ENCODE measurements at places on chromosomes 7 and 10.
A peak's percentile ranks its signal among the peaks of the same experiment; 100 is the strongest.

DNA sequence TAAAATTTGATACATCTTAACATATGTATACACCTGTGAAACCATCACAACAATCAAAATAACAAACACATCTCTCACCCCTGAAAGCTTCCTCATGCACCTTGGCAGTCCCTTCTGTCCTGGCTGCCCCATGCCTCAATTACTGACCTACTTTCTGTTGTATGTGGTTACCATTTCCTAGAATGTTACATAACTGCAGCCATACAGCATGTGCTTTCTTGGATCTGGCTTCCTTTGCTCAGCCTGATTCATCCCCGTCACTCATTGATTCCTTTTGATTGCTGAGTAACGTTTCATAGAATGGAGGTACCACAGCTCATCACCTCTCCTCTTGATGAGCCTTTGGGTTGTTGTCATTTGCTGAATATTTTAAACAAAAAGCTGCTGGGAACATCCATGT is 165.3 kb downstream of the CELF2 start:
- no peak for DNase-seq

GRCh38 chr7:127594490-127594889 is 954 bp downstream of the FSCN3 start:
- DNase-seq: no peak

GRCh38 chr10:43282881-43283280 is 16.0 kb upstream of the RASGEF1A start:
- DNase-seq: no peak

DNA sequence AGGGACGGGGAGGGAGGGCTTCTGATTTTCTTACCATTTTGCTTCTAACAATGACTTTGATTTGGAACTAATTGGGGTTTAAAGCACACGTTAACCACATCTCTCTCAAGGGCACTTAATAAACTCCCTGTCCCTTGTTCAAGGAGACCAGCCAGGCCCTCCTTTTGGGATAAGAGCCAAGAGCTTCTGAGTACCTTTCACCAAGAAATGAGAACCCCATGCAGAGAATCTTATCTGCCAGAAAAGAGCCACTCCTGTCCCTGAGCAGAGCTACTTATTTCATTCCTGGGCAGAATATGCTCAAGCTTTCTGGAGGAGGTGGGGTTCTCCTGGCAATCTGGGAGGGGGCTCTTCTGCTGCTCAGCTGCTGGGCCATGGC is 574.6 kb downstream of the GALNT17 start:
- DNase-seq: no peak

DNA sequence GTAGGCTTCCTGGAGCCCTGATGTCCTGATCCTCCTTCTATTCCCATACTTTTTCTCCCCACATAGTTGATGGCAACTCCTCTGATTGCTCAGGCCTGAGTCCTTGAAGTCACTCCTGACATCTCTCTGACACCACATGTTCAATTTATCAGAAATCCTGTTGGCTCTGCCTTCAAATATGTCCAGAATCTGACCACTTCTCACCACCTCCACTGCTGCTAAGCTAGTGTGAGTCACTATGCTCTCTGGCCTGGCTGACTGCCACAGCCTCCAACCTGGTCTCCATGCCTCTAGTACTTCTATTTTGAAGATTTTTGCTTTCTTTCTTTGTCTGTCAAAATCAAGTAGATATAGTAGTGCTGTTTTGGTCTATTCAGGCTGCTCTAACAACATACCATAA is 53.0 kb downstream of the TMEM229A start:
- no peak for DNase-seq

GRCh38 chr10:14705548-14706230 is 69.0 kb downstream of the FAM107B start:
- DNase-seq: no peak

GRCh38 chr7:2566348-2566889 is 7.6 kb downstream of the IQCE start:
- no peak for DNase-seq

- no peak for DNase-seq
Observed at GRCh38 chr10:103820101-103821062, 35.0 kb downstream of the SH3PXD2A start.

DNA sequence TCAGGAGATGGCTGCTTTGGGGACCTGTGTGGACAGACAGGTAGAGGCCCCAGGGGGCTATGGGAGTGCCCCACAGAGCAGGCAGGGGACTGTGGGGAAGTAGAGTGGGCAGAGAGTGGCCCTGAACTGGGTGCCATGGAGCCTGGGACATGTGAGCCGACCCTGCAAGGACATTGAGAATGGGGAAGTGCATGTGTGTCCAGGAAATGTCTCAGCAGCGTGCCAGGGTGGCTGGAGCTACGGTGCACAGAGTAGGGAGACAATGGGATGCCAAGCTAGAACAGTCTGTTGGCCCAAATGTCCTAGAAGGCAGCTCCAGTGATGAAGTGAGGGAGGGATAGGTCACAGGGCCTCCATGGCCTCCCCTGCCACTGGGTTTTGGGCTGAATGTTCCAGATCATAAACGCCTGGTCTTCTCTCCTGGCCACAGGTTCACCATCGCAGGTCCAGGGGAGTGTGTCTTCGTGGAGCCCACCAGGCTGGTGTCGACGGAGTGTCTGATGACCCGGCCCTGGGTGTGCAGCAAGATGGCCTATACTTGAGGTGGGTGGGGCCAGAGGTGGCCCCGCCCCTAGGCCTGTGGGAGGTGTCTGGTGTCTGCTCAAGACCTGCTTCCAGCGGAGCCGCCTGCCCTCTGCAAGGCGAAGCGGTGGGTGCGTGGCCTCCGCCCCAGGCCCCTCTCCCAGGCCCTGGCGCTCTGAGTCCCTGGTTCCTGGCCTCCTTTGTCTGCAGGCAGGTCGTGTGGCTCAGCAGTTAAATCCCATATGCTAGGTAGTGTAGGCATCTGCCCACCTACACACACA is 20.5 kb downstream of the CLEC2L start:
- DNase-seq: no peak

GRCh38 chr7:22781230-22781711 is 41.4 kb downstream of the TOMM7 start:
- no peak for DNase-seq

DNA sequence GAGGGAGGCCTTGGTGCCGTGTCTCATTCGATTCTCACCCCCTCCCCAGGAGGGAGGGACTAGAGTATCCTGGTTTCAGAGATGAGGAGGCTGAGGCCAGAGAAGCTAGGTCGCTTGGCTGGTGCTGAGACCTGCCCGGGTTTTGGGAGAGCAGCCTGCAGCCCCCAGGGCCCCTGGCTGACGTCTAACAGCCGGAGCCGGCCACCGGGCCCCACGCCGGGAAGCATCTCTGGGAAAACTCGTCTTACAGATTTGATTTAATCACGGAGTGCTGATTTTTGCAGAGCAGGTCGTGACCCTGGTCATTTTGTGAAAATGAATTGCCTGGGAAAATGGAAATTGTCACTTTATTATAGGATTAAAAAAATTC is 97.5 kb downstream of the MICALL2 start:
- DNase-seq: no peak

DNA sequence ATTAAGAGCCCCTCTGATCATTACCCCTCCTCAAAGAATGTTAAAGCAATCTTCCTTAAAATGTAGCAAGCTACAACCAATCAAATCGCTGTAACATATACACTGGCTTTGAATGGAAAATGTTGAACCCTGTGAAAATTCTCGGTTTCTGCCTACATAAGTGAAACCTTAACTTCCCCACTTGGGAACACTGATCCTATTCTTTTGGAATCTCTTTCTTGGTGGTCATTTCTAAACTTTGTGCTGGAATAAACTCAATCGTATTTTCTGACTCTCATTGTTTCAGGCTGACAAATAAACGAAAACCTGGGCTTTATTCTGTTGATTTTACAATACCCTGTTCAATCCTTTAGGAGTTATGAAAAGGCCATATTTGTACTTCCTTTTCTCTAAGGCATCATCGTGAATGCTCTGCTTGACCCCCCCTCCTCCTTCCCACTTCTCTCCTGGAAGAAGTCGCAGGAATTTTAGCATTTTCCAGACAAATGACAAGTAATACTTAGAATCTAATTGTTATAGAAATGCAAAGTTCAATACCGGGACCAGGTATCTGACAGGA is 155.1 kb upstream of the FAM13C start:
- no peak for DNase-seq

DNA sequence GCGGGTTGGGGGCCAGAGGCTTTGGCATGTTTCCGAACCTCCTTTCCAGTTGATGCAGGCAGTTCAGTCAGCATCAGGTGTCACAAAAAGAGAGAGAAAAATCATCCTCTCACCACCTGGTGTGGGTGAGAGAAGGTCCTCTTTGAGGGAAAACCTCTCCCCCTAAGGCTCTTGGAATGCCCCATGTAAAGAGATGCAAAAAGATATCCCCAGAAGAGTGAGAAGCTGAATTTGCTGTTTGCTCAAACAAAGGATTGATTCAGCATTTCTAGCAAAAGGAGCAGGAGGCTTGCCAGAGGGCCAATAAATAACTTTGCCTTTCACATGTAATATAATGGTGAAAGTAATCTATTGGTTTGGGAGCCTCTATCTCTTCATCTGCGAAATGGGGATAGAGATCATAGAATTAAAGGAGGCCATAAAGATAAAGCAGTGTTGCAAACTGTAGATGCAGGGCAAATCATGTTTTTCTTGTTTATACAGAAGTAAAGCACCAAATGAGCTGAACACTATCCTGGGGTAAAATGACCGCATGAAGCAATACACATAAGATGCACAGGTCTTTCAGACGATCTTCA is 425.9 kb downstream of the LRMDA start:
- no peak for DNase-seq

DNA sequence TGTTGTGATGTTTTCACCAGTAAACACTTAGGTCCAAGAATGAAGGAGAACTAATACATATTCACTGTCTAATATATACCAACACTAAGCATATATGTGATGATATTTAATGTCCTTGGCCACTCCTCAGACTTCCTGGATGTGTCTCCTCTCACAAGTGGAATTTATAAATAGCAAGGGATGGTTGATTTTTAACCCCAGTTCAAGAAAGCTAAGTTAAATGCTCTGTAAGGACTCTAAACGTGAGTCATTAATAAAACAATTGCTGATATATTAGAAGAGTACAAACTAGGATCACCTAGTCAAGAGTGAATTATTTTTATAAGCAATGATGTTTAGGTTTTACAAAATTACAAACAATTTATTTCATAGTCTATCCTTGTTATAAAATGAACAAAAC is 355.9 kb upstream of the TMEM229A start:
- DNase-seq: no peak

- DNase-seq: no peak
Observed at GRCh38 chr10:131274133-131274880, 37.2 kb downstream of the TCERG1L start.

- DNase-seq: no peak
Observed at GRCh38 chr10:31708474-31708873, 220.2 kb downstream of the ARHGAP12 start.

GRCh38 chr10:79025199-79025832 is 43.5 kb upstream of the ZMIZ1 start:
- DNase-seq: no peak

DNA sequence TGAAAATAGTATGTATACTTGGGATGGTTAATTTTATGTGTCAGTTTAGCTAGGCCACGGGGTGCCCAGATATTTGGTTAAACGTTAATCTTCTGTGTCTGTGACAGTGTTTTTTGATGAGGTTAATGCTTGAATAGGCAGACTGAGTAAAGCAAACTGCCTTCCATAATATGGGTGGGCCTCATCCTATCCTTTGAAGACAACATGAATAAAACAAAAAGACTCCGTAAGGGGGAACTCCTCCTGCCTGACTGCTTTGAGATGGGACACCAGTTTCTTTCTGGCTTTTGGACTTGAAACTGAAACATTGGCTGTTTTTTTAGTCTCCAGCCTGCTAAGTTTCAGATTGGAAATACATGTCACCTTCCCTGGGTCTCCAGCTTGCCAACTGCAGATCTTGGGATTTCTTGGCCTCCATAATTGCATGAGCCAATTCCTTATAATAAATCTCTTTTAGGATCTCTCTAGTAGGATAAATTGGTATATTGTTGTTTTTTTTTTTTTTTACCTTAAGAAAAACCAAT is 59.9 kb upstream of the GLCCI1 start:
- DNase-seq: no peak

- DNase-seq: no peak
Observed at GRCh38 chr10:44883593-44884331, 27.4 kb upstream of the TMEM72 start.

GRCh38 chr7:139748941-139749340 is 28.9 kb downstream of the HIPK2 start:
- DNase-seq: no peak

- no peak for DNase-seq
Observed at GRCh38 chr7:147022056-147022455, 905.5 kb downstream of the CNTNAP2 start.

GRCh38 chr10:26432938-26433337 is 5.2 kb upstream of the APBB1IP start:
- DNase-seq: no peak

DNA sequence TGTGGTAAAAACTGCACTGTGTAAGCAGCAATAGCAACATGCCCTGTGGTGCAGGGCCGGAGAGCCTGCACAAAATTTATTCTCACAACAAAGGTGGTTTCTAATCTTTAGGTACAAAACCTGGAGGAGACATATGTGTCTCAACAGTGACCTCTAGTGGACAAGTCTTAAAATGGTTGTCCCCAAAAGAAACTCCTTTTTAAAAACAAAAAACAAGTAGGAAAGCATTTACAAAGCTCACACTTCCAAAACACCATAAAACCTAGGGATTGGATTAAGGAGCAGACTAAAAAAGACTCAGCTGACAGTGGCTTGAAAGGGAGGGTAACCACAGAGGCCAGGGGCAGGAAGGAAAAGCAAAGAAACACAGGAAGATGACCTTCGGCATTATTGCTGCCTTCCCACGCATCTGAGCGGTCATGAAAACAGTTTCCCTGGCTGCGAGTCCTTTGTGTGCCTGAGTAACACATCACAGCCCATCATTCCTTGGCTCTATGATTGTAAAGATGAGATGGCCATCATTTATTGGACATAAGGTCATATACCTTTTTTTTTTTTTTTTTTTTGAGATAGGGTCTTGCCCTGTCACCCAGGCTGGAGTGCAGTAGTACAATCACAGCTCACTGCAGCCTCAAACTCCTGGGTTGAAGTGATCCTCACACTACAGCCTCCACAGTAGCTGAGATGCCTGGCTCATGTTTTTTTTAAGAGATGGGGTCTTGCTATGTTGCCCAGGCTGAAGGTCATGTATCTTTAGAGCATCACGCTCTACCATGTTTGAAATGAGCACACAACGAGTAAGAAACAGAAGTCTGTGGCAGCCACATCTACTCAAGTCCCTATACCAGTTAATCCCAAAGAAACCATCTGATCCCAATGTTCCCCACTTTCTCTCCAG is 39.5 kb downstream of the RSU1 start:
- DNase-seq: peak; percentile 25

GRCh38 chr7:19520392-19520791 is 188.4 kb downstream of the POLR1F start:
- no peak for DNase-seq

GRCh38 chr10:91367127-91367531 is 43.0 kb upstream of the HECTD2 start:
- no peak for DNase-seq

GRCh38 chr10:121900443-121901174 is 27.2 kb downstream of the ATE1 start:
- peak; percentile 55 for DNase-seq
